ENCODE measurements at places on chromosomes 7 and 10.

DNA sequence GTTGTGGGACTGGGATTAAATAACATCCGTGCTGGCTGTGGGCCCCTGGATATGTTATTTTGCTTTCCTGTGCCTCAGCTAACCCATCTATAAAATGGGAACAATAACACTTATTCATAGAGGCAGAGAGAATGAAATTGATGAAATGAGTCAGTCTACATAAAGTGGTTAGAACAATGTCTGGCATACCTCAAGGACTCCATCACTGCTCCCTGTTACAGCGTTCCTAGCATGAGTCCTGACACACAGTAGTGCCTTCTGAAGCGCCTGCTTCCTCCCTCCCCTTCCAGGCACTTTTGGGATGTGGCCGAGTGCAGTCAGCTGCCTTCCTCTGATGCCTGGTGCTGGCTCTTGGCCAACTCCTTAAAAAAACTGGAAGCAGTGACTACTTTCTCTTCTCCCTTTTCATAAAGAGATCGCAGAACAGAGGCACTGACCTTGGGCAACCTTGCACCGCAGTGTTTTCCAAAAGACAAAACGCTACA is 108.4 kb upstream of the ZMIZ1 start:
- DNase-seq = peak; percentile 94

- peak; percentile 82 for DNase-seq
Measured at GRCh38 chr7:129367700-129368388, 66.4 kb upstream of the STRIP2 start.

DNA sequence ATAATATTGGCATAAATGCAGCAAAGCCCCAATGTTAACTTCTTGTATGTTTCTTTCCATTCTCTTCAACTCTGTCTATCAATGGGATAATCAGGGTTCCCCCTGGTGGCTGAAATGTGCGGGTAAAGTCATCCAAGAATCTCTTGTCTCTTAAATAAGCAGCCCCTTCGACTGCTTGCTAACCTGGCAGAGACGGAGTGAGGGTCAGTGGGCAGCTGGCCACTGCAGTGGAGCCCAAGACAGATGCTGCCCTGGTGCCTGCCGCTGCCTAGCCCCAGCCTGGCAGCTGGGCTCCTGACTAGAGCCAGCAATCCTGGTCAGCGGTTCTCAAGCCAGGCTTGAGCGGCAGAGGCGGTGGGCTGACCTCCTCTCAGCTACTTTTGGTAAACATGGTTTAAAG is 248.9 kb downstream of the COBL start:
- DNase-seq = peak; percentile 85

GRCh38 chr7:80142853-80143580 is 8.4 kb downstream of the GNAI1 start:
- DNase-seq = no peak

- DNase-seq = peak; percentile 73
Measured at GRCh38 chr7:42274053-42274452, 37.0 kb upstream of the GLI3 start.

DNA sequence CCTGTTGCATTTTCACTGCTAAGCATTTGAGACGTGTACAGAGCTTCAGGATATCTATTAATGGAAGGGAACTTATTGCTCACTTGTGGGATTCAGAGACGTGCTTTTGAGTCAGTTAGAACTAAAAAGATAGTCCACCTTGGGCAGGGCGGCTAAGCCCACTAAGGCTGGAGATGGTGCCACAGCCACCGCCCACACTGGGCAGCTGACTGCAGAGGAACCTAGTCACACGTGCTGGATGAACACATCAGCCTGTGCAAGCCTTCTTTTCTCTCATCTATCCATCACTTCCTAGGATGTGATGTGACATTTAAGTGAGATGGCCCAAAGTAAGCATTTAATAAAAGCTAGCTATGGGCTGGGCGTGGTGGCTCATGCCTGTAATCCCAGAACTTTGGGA is 78.0 kb downstream of the PTPRE start:
- no peak for DNase-seq

DNA sequence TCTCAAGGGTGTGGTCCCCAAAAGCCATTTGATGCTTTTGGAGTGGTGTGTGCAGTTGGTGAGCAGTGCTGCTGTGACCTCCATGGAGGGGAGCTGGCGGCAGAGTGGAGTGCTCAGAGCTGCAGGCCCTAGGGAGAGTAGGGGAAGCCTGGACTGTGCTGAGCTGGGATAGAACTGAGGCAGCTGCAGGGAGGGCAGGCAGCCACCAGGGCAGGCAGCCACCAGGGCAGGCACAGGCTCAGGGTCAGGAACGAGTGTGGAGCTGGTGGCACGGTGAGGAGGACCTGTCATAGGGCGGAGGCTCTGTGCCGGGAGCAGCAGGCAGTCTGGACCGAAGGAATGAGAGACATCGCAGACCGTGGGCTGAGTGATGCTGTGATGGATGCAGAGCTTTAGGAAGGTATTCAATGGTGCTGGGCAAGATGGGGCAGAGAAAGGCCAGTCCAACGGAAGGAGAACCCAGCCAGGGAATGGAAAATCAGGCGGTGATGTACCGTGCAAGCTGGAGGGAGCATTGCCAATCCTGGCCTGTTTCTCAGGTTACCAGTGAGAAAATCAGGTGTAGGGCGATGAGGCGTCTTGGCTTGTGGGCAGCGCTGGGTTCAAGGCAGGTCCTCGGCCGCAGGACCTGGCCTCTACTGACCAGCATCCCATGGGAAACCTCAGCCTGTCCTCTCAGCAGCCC is 152.6 kb downstream of the CAMK1D start:
- no peak for DNase-seq

GRCh38 chr7:157457355-157458253 is 120.8 kb downstream of the DNAJB6 start:
- no peak for DNase-seq

Measured in fibroblast of pulmonary artery (primary cell).